MCF 10A (cell line): ENCODE measurements at places on chromosomes 6 and 20. TPM values are rescaled to one million over a fixed set of nuclear protein-coding genes. Genes with fewer than 3 reads are reported as not detected.

The VTA1 gene
- 42.9 and 43.5 TPM in 2 replicates for total RNA-seq

DNA sequence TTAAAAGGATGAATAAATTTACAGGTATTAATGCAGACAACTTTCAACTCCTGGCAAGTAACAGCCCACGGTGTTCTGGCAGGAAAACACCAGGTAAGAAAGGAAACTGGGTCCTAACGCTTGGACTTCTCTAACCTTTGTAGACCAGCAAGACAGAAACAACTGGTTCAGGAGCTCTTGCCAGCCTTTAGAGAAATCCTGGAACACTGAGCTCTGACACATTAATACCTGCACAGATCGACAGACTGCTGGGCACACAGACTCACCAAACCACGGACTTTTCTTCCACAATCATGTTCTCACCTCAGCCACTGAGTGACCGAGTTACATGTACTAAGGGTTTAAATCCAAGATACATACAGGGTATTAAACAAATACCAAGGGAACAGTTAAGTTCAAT lies 36.3 kb downstream of the GRIK2 start:
- no peaks in the 10 kb centered on the region for H3K27me3 ChIP-seq
- H3K4me1 ChIP-seq = no peaks in the 10 kb centered on the region
- no peak overlapping the region for H3K27ac ChIP-seq
- no peak for DNase-seq

The RIPPLY2 gene
- total RNA-seq = not detected in 2 replicates

The EPPIN gene
- not detected in 2 replicates for total RNA-seq

- H3K4me1 ChIP-seq = no peaks in the 10 kb centered on the region
- H3K27me3 ChIP-seq = no peaks in the 10 kb centered on the region
These were observed 27.0 kb upstream of the TFB1M start for GRCh38 chr6:155341130-155341828.

GRCh38 chr6:149929422-149929821 lies 6.5 kb upstream of the RAET1G start:
- H3K27me3 ChIP-seq = peaks cover 32% of the 10 kb centered on the region
- H3K36me3 ChIP-seq = no peaks in the 10 kb centered on the region
- no peak for DNase-seq
- no peak overlapping the region for H3K27ac ChIP-seq
- no peak overlapping the region for H3K4me3 ChIP-seq
- H3K4me1 ChIP-seq = peaks cover 15% of the 10 kb centered on the region

DNA sequence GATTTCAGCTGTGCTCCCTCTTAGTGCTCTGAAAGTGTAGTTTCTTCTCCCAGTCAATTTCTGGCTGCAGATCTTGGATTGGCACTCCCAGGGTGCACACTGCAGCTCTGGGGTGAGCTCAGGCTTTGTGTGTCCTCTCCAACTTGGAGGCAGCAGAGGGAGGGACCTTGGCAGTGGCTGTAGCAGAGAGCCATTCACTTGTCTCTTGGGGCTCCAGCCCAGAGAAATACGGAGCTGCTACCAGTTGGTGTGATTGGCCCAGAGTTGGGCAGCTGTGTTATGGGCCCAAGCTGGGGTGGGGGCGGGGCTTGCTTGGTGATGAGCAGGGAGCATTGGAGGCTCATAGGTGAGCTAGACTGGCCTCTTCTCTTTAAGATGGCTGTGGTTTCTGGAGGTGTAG lies 65.9 kb downstream of the KLHL32 start:
- no peak for DNase-seq
- peaks cover 29% of the 10 kb centered on the region for H3K27me3 ChIP-seq
- no peak overlapping the region for H3K4me3 ChIP-seq
- no peaks in the 10 kb centered on the region for H3K4me1 ChIP-seq

GRCh38 chr20:19288636-19289035 lies 76.2 kb downstream of the SLC24A3 start:
- no peak overlapping the region for H3K4me3 ChIP-seq
- H3K36me3 ChIP-seq = no peaks in the 10 kb centered on the region
- no peaks in the 10 kb centered on the region for H3K27me3 ChIP-seq
- DNase-seq = no peak
- H3K4me1 ChIP-seq = no peaks in the 10 kb centered on the region

The MUC22 gene
- not detected in 2 replicates for total RNA-seq
